IMR-90 (cell line): ENCODE measurements at places on chromosomes 4 and X. TPM values are rescaled to one million over a fixed set of nuclear protein-coding genes. Genes with fewer than 3 reads are reported as not detected.

DNA sequence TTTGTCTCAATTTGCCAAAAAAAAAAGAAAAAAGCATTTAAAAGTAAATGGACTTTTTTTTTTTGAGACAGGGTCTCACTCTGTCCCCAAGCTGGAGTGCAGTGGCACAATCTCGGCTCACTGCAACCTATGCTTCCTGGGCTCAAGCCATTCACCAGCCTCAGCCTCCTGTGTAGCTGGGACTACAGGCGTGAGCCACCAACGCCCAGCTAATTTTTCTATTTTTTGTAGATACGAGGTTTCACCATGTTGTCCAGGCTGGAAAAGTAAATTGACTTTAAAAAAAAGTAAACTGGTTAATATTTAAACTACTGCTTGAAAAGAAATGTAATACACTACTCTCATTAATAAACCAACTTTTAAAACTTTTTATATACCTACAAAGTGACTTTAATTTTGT, 5.9 kb downstream of the AIFM1 start:
- no peaks in the 10 kb centered on the region for H3K4me1 ChIP-seq
- no peak overlapping the region for H3K4me3 ChIP-seq
- DNase-seq = no peak
- no peaks in the 10 kb centered on the region for H3K36me3 ChIP-seq
- no peaks in the 10 kb centered on the region for H3K27me3 ChIP-seq

- no peaks in the 10 kb centered on the region for H3K36me3 ChIP-seq
- no peak for DNase-seq
- H3K27ac ChIP-seq = no peak overlapping the region
- H3K4me3 ChIP-seq = no peak overlapping the region
- no peaks in the 10 kb centered on the region for H3K4me1 ChIP-seq
These were observed 196.4 kb upstream of the DDX53 start for GRCh38 chrX:22803353-22803752.

DNA sequence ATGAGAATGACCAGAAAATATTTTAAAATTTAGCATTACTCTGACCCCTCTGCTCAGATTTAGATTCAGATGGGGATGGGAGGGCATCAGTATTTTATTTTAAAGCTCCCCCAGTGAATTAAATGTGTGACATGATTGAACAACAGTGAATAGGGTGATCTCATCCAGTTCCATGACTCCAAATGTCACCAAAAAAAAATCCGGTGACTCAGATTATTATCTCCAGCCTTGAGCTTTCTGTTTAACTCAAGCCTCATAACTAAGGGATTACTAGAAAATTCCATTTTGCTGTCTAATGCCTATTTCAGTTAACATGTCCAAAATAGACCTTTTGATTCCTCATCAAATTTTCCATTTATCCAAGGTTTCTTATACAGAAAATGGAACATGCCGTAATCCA, 121.8 kb upstream of the TMEM47 start:
- peak; percentile 86 for DNase-seq
- H3K4me1 ChIP-seq = peaks cover 5% of the 10 kb centered on the region; the same call in 1 of the 2 replicates
- no peak overlapping the region for H3K27ac ChIP-seq
- no peak overlapping the region for H3K4me3 ChIP-seq
- no peaks in the 10 kb centered on the region for H3K36me3 ChIP-seq

GRCh38 chr4:53557669-53558064, 33.6 kb downstream of the LNX1 start:
- no peak overlapping the region for H3K4me3 ChIP-seq
- no peak overlapping the region for H3K27ac ChIP-seq
- peaks cover 13% of the 10 kb centered on the region for H3K4me1 ChIP-seq
- no peaks in the 10 kb centered on the region for H3K36me3 ChIP-seq

- H3K36me3 ChIP-seq = no peaks in the 10 kb centered on the region
- no peaks in the 10 kb centered on the region for H3K27me3 ChIP-seq
- H3K27ac ChIP-seq = no peak overlapping the region
- no peak for DNase-seq
These were observed 402.7 kb downstream of the C4orf33 start for GRCh38 chr4:129498626-129499025.

- H3K4me1 ChIP-seq = no peaks in the 10 kb centered on the region
- no peak overlapping the region for H3K27ac ChIP-seq
- H3K4me3 ChIP-seq = no peak overlapping the region
- DNase-seq = no peak
These were observed 135.8 kb downstream of the RAPGEF2 start for GRCh38 chr4:159238631-159239030.

- H3K36me3 ChIP-seq = no peaks in the 10 kb centered on the region
- no peaks in the 10 kb centered on the region for H3K4me1 ChIP-seq
- no peaks in the 10 kb centered on the region for H3K27me3 ChIP-seq
- no peak overlapping the region for H3K4me3 ChIP-seq
- DNase-seq = peak; percentile 10
These were observed 654.9 kb upstream of the HTR2C start for GRCh38 chrX:113929004-113929403.

- no peaks in the 10 kb centered on the region; the same call in 1 of the 2 replicates for H3K27me3 ChIP-seq
- peaks cover 21% of the 10 kb centered on the region for H3K36me3 ChIP-seq
- no peak for DNase-seq
- no peak overlapping the region for H3K4me3 ChIP-seq
- no peak overlapping the region for H3K27ac ChIP-seq
These were observed 40.0 kb downstream of the ERVMER34-1 start for GRCh38 chr4:52711272-52711671.

GRCh38 chr4:8553991-8554405, 26.2 kb upstream of the GPR78 start:
- H3K27ac ChIP-seq = no peak overlapping the region
- peaks cover 2% of the 10 kb centered on the region; the same call in 1 of the 2 replicates for H3K4me1 ChIP-seq
- H3K27me3 ChIP-seq = peaks cover 28% of the 10 kb centered on the region
- H3K36me3 ChIP-seq = no peaks in the 10 kb centered on the region

DNA sequence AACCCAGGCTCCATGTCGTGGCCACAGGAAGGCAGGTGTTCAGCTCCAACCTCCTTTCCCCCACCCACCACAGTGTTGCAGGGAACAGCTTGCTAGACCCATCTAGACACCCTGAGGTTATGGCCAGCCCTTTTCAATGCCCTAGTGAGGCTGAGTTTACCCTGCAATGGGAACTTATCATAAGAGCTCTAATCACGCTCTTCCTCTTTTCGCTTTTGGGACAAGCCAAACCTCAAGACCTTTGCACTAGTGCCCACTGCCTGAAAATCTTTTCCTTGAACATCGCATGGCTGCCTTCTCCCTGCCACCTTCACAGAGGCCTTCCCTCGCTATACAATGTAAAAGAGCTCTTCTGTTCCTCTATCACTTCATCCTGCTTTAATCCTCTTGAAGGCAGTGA, 2.4 kb upstream of the FGFBP2 start:
- H3K4me3 ChIP-seq = no peak overlapping the region
- no peak for DNase-seq
- peaks cover 32% of the 10 kb centered on the region for H3K27me3 ChIP-seq
- no peak overlapping the region for H3K27ac ChIP-seq
- H3K4me1 ChIP-seq = no peaks in the 10 kb centered on the region

DNA sequence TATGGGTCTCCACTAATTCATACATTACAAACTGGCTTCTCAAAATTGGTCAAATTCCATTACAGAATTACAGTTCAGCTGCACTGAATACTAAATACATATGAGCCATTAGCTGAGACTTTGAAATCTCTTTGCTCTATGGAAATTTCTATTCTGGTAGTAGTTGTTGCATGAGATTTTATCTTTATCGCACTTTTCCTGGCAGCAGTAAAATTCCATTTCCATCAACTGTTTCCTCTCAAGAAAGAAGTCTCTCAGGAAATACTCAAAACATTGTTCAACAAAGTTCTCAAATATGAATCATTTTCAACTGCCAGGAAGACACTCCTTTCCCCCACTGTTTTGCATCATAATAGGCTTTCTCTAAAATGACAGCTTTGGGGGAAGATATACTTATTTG, 51.3 kb downstream of the ATP11C start:
- no peak overlapping the region for H3K4me3 ChIP-seq
- no peaks in the 10 kb centered on the region for H3K36me3 ChIP-seq
- peaks cover 16% of the 10 kb centered on the region for H3K4me1 ChIP-seq
- H3K27me3 ChIP-seq = no peaks in the 10 kb centered on the region

- H3K27me3 ChIP-seq = 0 out of 2 replicates have a peak, but pooled peaks cover 3% of the 10 kb centered on the region
- H3K27ac ChIP-seq = no peak overlapping the region
- DNase-seq = no peak
These were observed 385.2 kb downstream of the BMPR1B start for GRCh38 chr4:95142932-95143331.

DNA sequence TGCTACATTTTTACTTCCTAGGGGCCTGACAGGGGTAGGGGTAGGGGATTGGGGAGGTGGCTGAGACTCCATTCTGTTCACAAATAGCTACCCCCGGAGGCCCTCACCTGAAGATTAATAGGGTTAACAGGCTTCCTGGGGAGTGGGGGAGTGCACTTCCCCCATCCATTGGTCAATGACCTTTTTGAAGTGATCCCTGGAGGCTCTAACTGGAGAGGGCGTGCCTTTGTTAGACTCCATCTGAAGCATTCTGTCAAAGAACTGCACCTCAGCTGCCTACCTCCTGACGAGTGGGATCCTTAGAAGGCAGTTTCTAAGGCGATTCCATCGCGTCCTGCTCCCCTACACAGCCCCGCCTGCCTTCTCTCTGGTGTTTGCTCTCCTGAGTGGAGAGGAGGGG, 10.0 kb upstream of the MTM1 start:
- no peak overlapping the region for H3K27ac ChIP-seq
- H3K27me3 ChIP-seq = peaks cover 3% of the 10 kb centered on the region
- H3K4me3 ChIP-seq = no peak overlapping the region
- no peaks in the 10 kb centered on the region for H3K4me1 ChIP-seq

PAGE5 gene
- polyA plus RNA-seq = not detected in 2 replicates

PGRMC2 gene
- polyA plus RNA-seq = 21.9 and 40.7 TPM in 2 replicates

DDIT4L gene
- 2.2 and 3.1 TPM in 2 replicates for polyA plus RNA-seq

KLHL5 gene
- 45.4 and 58.8 TPM in 2 replicates for polyA plus RNA-seq

TRIM75 gene
- not detected in 2 replicates for polyA plus RNA-seq

CSN1S1 gene
- not detected in 2 replicates for polyA plus RNA-seq

STATH gene
- polyA plus RNA-seq = not detected in 2 replicates

TMEM131L gene
- 8.2 and 8.4 TPM in 2 replicates for polyA plus RNA-seq

HCCS gene
- polyA plus RNA-seq = 26.5 and 28.6 TPM in 2 replicates
